ENCODE measurements at places on chromosomes 11 and 22.

GRCh38 chr22:37233751-37234631 lies 10.1 kb downstream of the RAC2 start:
- no peak for DNase-seq

- no peak for DNase-seq
These were observed 17.4 kb upstream of the BACE1-AS start for GRCh38 chr11:117273550-117274289.

- no peak for DNase-seq
These were observed 58.7 kb downstream of the CHST1 start for GRCh38 chr11:45606514-45607281.

- DNase-seq = no peak
These were observed 51.1 kb downstream of the COMMD9 start for GRCh38 chr11:36238036-36238631.

DNA sequence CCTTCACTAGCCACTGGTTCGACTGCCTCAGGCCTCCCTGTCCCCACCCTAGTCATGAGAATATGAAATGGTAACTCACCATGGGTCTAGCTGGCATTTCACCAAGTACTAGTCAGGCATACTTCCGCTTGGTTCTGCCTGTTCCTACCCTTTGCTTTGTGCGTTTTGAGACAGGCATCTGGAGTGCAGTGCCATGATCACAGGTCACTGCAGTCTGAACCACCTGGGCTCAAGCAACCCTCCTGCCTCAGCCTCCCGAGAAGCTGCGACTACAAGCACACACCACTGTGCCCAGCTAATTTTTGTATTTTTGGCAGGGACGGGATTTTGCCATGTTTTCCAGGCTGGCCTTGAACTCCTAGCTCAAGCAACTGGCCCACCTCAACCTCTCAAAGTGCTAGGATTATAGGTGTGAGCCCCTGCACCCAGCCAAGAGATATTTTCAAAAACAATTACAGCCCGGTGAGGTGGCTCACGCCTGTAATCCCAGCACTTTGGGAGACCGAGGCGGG lies 14.1 kb downstream of the HRAS start:
- DNase-seq = no peak

DNA sequence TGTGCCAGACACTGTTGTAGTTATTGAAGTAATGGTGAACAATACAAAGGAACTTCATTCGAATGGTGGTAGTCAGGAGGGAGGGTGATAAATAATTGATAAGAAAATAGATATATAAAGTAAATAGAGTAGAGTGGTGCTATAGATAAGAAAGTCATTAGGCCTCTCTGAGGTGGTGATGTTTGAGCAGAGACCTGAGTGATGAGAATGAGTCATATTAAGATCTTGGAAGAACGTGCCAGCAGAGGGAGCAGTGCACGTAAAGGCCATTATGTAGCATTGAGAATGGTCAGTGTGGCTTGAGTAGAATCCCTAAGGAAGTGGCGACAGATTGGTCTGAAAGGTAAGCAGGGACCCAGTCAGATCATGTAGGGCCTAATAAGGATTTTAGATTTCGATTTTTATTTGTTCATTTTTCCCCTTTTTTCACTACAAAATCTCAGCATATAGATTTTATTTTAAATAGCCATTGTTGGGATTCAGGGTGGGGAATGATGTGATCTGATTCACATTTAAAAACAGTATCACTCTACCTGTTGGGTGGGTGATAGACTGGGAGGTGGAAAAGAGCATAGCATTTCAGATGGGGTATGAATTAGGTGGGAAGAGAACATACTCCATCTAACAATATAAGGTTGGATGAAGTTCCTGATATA lies 44.7 kb downstream of the CCDC90B start:
- DNase-seq = no peak

DNA sequence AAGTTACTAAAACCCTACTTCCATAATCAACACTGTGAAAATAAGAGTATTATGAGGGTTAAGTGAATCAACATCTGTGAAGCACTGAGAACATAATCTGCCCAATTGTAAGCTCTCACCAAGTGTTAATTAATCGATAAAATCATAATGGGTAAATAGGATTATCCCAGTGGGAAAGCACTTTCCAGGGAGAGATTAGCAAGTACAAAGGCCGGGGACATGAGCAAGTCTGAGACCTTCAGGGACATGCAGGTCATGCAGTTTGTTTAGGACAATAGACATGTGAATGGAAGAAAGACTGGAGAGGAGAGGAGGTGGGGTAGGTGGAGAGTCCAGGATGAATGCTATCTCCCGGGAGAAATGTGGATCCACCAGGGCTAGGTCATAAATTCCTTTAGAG lies 57.8 kb upstream of the FIBIN start:
- no peak for DNase-seq

DNA sequence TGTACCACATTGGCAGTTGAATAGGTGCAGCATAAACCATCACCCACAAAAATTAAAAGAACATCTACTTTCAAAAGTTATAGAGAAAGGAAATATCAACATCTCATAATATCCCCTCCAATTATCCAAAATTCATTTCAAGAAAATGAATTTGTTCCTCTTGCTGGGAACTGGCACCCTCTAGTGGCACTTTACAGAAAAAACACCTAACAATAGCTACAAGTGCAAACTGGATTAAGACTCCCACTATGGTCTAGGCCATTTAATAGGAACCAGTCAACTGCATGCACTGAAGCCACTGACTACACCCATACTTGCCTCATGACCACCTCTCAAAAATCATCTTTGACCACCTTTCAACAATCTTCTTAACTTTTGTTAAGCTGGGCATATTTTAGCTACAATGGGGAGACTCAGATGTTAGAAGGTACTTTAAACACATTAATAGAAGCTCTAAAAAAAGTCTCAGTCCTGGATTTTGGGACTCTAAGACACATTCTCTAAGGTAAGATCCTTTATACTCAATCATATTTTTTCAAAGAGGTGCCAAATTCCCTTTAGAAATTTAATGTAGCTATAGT lies 17.3 kb downstream of the TRAF6 start:
- no peak for DNase-seq

GRCh38 chr22:24104307-24105012 lies 76.8 kb upstream of the SUSD2 start:
- no peak for DNase-seq

- no peak for DNase-seq
These were observed 101.6 kb downstream of the FAM76B start for GRCh38 chr11:95688015-95688414.

- no peak for DNase-seq
These were observed 64.0 kb downstream of the SCN3B start for GRCh38 chr11:123590296-123590912.

GRCh38 chr11:5042091-5042490 lies 4.2 kb upstream of the OR52J3 start:
- no peak for DNase-seq

DNA sequence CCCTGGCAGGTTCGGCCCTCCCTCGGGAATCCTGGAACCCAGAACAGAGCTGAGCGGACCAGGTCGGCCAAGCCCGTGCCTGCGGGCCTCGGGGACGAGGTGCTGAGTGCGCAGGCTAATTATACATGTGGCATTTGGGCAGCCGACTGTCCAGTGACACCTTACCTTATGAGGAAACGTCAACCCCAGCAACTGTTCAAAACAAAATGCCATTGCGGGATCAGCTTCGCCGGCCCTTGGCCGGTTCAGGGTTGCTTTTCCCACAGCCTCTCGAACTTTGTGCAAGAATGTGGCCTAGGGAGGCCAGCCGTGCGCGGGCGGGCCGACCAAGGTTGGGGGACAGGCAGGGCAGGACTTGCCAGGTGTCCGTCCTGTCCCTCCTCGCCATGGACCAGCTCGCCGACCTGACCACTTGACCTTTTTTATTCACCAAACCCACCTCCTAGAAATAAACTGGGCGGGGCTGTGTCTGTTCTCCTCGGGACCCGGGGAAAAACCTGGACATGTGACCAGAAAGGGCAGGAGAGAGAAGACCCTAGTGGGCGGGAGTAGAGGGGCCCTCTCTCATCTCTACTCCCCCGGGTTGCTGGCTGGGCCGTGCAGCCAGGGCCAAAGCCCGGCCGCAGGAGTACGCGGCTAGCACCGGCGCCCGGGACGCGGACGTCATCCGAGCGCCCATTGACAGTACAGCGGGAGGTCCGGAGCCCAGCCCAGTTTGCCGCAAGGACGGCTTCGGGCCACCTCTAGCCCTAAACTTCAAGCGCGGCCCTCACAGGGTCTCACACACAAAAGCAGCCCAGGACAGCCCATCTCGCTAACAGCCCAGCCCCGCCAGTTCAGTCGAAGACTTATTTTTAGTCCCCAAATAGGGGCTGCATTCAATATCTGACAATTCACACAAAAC lies 134.3 kb upstream of the C11orf58 start:
- DNase-seq = no peak

GRCh38 chr11:101915791-101916291 lies 481 bp downstream of the ANGPTL5 start:
- no peak for DNase-seq

GRCh38 chr22:38072322-38073149 lies 11.4 kb downstream of the SLC16A8 start:
- DNase-seq = no peak

DNA sequence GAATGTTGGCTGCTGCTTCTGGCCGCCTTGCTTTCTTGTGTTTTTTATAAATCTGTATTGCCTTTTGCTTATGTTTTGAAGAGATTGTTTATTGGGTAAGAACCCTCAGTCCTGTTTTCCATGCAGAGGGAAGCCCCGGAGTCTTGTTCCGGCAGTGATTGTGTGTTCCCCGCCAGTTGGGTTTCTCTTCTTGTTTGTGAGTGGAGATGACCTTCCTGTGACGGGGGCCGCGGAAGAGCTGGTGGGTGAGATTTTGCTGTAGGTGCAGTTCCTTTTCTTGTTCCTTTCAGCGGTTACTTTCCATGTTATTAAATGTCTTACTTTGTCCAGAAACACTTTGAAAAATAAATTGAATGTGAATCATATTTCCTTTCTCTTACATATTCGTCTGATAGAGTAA lies 8.3 kb downstream of the TBC1D22A start:
- no peak for DNase-seq

DNA sequence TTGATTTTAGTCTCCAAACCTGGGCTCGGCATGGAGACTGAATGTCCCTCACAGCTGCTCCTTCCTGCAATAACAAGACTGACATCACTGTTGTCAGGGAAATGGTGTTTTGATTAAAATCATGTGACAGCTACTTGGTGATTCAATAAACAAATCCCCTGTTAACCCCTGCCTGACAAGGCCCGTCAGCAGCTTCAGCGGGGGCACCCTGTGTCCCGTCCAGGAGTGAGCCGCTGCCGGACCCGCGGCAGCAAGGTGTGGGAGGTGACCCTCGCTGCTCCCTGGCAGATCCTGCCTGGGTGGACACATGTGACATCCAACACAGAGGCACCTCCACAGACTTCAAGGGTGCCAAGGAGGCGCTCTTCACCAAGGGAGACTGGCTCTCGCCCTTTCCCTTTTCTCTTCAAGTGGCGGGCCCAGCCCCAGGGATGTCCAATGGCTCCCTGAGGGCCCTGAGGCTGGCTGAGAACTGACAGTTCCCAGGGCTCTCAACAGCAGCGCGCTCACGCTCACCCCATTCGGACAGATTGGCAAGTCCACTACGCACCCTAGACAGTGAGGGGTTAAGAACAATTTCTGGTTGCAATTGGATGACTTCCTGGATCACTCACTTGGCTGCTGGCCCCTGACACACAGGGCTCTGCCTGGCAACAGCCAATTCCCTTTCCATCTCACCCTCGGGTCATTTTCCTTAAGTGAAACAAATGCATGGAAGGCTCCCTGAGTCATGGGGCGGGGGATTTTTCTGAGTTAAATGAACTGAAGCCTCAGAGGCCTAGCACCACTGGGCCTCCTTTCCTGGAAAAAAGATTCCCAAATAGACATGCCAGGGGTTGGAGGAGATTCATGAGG lies 30.7 kb downstream of the PPP2R1B start:
- peak; percentile 83 for DNase-seq

DNA sequence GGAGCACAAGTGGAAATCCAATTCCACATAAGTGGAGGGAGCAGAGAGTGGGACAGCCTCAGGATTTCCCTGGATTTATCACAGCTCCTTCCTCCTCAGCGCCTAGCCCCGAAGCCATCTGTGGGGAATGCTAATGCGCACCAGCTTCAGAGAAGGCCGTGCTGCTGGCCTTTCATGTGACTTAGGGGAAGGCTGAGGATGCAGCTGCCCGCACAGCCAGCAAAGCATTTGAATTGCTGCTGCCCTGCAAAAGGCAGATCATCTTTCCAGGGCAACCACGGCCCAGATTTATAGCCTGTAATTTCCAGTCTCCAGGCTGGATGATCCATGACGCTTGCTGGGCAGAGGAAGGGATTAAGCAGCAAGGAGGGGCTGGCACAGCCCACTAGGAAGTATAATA lies 29.9 kb downstream of the SYN3 start:
- DNase-seq = no peak

GRCh38 chr11:126366064-126366822 lies 10.8 kb downstream of the ST3GAL4 start:
- no peak for DNase-seq

GRCh38 chr11:118837868-118838267 lies 45.8 kb upstream of the CXCR5 start:
- DNase-seq = no peak

GRCh38 chr22:38104084-38104483 lies 6.4 kb downstream of the BAIAP2L2 start:
- DNase-seq = no peak

DNA sequence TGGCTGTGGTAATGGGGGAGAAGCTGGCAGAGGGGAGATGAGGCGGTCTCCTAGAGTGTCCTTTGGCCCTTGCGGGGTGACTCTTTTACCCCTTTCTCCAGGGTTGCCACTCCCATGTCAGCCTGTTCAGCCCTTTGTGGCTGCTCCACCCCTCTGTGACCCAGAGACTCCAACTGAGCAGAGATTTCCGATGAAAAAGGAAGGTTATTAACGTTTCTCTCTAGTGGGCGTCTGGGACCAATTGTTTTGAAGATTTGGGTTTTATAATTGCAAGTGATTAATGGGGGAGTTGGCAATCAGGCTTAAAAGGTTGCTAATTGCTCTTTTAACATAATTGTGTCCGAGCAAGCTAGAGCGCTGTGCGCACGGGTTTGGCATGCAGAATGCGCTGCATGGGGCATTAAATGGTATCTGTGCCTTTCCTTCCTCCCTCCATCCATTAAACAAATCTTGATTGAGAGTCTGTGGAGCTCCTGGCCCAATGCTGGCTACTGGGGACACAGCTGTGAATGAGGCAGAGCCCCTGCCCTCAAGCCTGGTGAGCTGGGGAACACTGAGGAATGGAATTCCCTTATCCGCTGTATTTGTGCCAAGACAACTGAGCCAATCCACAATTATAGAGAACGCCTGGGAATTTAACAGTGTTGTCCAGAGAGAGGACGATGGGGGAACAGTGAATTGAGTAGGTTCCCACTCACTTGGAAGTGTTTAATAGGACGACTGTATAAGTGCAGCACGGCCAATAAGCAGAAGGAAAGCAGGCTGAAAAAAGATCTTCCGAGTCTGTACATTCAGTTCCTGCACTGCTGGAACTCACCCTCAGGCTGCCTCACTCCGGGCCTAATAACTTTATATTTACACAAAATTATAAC lies 295.9 kb downstream of the MIAT start:
- no peak for DNase-seq

DNA sequence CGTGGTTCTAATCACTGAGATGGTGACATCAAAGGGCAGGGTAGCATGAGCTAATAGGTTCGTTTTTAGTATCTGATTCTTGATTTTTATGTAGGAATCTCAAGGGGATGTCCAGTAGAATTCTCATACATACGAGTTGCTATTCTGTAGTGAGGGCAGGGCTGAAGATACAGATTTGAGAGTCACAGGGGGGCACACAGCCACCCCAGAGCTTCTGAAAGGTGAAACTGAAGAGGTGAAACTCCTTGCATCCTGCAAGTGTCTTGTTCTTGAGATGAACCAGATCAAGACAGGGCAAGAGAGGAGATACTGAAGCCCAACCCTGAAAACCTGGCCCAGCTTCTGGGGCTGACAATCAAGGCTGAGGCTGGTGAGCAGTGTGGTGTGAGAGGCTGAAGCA lies 35.6 kb upstream of the TMEM123 start:
- no peak for DNase-seq

All from NCI-H2081 treated with DMSO at 0.1 percent for 48 hours (cell line).